ENCODE measurements at places on chromosomes 16 and 17. TPM values are rescaled to one million over a fixed set of nuclear protein-coding genes. Genes with fewer than 3 reads are reported as not detected.

The EIF5A gene
- 685 TPM for total RNA-seq

The VAMP2 gene
- 56.7 TPM for total RNA-seq

The PRR35 gene
- total RNA-seq: not detected

The NPW gene
- 0.73 TPM for total RNA-seq
